ENCODE measurements at places on chromosomes 1 and 21.

GRCh38 chr21:37195610-37196009 lies 71.5 kb downstream of the VPS26C start:
- DNase-seq = no peak

GRCh38 chr1:157193702-157194391 lies 55.7 kb upstream of the ETV3 start:
- peak; percentile 39 for DNase-seq

- peak; percentile 58 for DNase-seq
Observed at GRCh38 chr21:17438635-17439034, 74.2 kb upstream of the CXADR start.

DNA sequence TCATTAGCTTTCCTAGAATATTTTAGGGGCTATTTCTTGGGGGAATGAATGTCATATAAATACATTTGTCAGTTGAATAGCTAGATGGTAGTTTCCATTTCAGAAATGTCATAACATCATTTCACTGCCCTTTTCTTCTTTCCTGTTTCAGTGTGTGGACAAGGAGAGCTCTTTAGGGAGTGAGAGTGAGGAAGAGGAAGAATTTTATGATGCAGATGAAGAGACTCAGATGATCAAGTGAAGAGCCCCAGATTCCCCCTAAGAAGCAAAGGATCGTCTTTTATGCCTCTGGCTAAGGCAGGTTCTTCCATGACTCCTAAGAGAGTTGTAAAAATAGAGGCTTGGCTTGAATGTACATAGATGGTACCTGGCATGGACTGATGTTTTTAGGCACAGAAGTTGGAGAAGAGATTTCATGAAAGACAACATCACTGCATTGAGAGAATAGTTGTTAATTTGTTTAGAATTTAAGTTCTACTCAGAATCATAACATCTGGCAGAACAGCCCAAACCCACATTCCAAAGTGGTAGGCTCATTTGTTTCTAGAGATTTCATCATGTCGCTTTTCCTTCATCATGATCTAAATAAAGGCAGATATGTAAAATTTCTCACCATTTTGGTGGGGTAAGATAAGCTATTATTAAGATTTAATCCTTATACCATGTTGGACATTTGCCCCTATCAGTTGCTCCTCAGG lies 44.2 kb upstream of the MAB21L3 start:
- DNase-seq = no peak

DNA sequence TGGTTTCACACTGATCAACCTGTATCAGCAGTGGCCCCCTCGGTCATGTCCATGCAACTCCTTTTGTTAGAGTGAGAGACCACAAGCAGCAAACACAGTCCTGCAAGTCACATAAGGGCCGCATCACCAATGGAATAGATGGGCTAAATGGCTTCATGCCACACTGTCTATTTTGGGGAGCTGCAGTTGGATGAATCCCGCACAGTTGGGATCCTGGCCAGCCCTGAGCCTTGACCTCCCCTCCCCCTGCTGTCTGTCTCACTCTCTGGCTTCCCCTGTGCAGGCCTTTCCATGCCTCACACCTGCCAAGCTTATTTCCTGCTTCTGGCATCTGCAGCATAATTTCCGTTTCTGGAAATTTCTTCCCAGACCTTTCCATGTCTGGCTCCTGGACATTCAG lies 57.0 kb downstream of the CNIH3 start:
- DNase-seq = no peak

DNA sequence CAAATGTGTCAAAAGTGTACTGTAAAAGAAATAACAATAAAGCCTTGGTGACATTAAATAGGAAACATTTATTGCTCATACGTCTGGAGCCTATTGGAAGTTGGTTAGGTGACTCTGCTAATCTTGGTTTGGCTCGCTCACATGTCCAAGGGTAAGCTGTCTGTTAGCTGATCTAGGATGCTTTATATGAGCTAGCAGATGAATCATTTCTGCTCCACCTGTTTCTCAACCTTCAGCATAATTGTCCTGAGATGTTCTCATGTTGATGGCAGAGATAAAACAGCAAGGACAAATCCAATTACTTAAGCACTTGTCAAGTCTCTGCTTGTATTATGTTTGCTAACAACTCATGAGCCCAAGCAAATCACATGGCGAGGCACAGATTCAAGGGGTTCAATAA lies 56.0 kb upstream of the CD53 start:
- no peak for DNase-seq

DNA sequence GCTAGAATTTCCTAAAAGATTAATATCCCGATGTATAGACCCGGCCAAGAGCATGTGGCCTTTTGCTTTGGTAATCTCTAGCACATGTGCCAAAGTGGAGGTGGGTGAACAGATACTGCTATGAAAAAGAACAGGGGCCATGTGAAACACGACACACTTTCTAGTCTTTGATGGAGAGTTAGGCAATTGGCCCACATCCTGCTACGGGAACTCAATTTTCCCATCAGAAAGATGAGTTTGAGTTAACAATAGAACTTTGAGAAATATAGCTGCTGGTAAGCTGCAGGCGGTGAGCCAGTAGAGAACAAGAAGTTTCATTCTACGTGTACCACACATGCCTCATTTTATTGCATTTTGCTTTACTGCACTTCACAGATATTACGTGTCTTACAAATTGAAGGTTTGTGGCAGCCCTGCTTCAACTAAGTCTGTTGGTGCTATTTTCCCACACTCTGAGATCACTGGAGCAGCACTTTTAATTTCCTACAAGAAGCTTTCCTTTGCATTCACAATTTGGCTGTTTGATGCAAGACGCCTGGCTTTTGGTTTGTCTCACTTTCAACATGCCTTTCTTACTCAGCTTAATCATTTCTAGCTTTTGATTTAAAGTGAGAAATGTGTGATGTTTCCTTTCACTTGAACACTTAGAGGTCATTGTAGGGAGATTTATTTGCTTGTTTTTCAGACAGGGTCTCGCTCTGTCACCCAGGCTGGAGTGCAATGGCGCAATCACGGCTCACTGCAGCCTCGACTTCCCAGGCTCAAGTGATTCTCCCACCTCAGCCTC lies 46.3 kb downstream of the HTR6 start:
- no peak for DNase-seq

DNA sequence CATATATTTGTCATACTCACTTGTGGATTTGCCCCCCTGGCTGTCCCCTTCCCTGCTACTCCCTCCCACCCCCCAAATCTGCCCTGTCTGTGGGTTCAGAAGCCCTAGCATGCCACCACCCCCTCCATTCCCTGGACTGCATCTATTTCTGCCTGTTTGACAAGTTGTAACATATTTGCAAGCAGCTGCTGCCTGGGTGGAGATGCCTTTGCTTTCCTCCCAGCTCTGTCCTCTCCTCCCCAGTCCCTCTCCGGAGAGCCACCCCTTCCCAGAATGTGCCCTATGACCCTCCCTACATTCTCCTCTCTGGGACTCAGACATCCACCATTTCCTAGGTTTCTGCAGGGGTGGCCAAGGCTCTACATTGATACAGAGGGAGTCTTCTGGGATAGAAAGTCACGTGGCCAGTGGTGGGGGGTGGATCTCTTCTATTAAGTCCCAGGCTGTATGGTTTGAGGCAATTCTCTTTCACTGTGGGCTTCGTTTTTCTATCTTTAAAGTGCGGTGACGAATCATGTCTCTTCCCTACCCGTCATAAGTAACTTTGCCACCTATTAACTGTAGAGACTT lies 6.0 kb upstream of the MYOG start:
- no peak for DNase-seq

DNA sequence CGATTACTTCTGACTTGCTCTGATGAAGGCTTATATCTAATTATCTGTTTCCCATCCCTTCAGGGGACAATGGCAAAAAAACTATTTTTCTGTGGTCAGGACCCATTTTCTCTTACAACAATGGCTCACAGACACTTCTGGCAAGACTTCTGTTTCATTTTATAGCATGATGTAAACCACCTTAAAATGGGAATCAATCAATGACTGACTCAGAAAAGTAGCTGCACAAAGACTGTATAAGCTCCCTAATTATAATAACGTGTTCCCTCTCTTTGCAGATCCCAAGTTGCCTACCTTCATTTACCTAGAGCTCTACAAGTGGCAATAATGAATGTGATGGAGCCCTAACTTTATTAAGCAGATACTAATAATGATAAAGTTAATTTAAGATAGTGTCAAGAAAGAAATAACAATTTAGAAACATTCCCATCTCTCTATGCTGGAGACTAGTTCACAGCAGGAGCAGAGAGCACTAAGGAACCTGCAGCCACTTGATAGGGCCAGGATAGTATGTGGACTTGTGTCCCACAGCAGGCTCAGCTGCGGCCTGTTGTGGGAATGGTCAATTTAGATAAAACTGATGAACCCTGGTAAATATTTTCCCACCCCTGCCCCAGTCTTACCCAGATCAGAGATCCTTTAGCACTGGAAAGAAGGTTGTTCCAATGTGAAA lies 538 bp downstream of the GBP2 start:
- DNase-seq = peak; percentile 21

GRCh38 chr1:201726700-201727099 lies 102.3 kb upstream of the IPO9 start:
- DNase-seq = no peak

DNA sequence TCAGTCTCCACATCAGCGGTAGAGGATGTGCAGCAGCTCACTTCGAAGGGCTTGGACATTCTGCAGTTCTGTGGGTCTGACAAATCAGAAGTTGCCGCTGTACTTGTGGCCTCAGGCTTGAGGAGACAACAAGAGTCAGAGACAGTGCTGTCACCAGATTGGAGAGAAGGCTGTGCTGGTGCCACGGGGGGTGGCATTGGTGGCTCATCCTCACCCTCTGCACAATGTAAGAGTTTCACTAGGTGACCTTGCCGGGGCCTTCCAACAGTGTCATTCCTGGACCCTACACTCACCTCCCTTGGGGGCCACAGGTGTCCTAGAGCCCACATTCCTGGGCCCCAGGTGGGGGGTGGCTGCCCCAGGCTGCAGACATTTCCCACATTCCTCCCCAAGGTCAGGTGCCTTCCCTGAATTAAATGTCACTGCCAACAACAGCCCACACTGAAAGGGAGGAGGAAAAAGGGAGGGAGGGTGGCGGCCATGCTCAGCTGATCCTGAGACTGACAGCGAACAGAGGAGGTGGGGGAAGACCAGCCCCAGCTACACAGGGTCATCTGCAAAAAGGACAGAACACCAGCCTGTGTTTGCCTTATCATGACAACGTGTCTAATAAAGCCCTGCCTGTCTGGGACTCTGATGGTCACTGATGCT lies 46.4 kb downstream of the TMCC2 start:
- no peak for DNase-seq

DNA sequence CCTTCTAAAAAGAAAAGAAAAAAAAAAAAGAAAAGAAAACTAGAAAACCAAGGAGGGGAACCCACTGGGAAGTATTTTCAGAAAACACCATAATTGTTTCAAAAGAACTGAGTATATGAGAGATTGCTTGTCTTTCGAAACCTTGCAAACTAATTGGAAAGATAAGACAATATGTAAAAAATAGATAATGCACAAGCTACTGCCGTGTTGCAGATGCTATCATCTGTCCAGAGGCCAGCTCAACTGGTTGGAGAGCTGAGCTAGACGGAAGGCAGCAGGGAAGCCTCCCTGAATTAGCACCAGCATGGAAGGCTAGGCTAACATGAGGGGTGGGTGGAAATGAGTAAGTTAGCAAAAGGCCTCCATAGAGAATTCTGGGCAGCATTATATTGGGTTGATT lies 16.2 kb upstream of the CACHD1 start:
- DNase-seq = no peak

- DNase-seq = no peak
Observed at GRCh38 chr1:193458628-193459027, 272.2 kb upstream of the B3GALT2 start.

GRCh38 chr1:27332536-27333281 lies 9.1 kb upstream of the SYTL1 start:
- no peak for DNase-seq

DNA sequence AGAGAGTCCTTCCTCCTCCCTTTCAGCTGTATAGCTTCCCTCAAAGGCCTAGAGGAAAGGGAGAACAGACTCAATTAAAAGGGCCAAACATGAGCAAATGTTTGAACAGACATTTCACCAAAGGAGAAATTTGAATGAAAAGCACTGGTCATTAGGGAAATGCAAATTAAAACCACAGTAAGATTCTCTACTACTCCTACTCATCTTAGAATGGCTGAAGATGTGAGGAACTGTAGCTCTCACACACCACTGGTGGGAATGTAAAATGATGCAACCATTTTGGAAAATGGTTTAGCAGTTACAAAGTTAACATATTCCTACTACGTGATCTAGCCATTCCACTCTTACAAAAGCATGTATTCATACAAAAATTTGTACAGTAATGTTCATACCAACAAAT lies 253.0 kb upstream of the HOOK1 start:
- DNase-seq = no peak

DNA sequence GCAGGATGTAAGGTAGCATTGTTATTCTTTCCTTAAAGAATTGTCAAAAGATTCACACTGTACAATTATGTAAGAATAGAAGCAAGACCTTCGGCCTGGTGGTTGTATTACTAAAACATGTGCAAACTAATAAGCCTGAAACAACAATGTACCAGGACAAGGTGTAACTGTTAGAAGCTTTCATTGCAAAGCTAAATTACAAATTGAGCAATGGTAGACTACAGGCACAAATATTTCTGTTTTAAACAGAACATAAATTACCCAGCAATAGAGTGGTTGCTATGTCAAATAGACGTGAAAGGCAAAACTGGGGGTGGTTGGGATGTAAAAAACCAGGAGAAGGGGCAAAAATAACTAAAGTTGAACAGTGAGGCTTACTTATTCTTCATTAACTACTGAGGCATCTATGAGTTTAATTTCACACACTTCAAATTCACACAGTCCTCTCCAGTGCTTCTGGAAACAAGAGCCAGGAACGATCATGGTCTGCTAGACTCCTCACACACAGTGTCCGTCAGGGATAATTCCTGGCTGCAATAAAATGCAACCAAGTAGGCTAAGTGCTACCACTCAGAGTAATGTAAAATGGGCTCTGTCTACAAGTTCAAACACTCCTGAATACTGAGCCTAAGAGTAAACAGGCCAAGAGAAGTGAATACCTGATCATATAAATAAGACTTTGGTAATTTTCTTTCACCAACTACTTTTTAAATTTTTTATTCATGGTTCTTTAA lies 39.3 kb upstream of the C1orf198 start:
- DNase-seq = no peak

GRCh38 chr1:53702341-53702740 lies 36.6 kb downstream of the GLIS1 start:
- no peak for DNase-seq

GRCh38 chr1:17877896-17878295 lies 122.8 kb downstream of the ACTL8 start:
- DNase-seq = no peak

DNA sequence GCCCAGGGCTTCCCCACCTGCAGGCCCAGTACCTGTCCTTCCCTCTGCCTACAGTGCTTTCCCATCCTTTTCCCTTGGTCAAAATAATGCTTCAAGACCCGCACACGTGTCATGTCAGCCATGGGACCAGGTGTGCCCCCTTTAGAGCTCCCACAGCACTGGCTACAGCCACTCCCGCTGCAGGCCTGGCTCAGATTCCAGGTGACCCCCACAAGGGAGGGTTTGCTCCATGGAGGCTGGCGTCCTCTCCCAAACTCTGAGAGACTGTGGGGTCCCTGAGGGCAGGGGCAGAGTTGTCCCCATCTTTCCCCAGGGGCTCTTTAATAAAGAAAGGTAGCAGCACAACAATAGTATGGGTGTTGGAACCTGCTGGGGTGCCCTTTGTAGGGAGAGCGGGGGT lies 66.4 kb upstream of the RUNX3 start:
- no peak for DNase-seq
